ENCODE measurements at places on chromosomes 16 and 17.

DNA sequence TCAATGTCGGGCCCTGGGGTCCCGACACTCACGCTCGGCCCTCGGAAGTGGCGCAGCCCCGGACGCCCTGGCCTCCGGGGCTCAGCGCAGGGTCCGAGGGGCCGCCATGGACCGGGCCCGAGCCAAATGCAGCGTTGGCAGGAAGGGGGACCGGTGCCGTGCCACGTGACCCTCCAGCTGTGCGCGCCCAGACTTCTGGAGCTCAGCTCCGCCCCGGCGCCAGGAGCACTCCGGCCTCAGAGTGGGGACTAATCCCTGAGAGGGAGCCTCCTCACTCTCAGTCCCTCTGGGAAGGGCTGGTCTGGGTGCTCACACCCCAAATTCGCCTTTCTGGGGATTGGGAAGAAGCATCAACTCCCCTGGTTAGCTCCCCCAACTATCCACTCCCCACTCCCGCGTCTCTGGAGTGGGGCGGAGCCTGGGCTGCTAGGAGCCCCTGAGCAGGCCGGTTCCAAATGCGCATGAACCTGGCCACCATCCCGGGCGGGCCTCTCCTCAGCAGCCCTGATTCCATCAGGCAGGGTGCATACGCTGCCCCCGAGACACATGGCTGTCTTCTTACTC, at the start of gene B3GNT9:
Gene B3GNT9, minus strand, starts transcription at position 166 of the 564 bp plus-strand sequence. CDS start 513 bp downstream, outside the sequence.
- DNase-seq = no peak

DNA sequence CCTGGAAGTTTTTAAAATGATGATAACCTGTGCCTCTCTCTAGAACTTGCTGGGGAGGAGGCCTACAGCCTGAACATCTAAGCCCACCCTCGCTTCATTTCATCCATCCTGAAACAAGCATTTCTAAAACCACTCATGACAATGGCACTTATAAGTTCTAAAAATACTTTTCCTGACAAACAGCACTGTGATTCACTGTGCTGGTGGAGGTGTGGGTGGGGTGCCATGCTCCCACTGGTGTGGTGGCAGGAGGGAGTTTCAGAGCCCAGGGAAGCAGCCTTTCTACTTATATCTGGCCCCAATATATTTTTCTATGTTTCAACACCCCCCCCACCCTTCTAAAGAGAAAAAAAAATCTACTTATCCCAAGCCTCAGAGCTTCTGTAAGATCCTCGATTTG, 52.6 kb downstream of the RAB11FIP4 start:
- DNase-seq = no peak

GRCh38 chr16:50596762-50597450, 48.7 kb downstream of the NKD1 start:
- no peak for DNase-seq

GRCh38 chr16:47672475-47672874, 211.3 kb downstream of the PHKB start:
- no peak for DNase-seq

DNA sequence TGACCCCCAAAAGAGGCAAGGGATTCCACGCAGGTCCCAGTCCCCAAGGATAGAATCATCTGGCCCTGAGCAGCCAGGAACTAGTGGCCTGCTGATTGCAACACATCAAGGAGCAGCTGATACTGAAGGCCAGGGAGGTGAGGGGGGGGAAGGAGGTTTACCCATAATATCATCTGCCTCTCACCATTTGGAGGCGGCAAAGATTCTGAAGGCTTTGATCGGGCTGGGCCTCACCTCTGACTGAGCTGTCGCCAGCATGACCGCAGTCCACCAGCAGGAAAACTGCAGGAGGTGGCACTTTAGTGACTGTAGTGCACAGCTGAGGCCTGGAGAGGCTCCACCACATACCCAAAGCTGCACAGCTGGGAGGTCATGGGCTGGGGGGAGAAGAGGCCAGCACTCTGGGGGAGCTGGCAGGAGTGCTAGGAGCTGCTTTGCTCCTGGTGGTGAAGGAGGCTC, 20.5 kb upstream of the ITGA3 start:
- no peak for DNase-seq

Measured in stimulated activated CD4-positive, alpha-beta T cell treated with anti-CD3 and anti-CD28 coated beads, Interleukin-15, amount 100 ng/mL, for 48 hours (primary cell).